ENCODE measurements at places on chromosomes 7 and 10.

DNA sequence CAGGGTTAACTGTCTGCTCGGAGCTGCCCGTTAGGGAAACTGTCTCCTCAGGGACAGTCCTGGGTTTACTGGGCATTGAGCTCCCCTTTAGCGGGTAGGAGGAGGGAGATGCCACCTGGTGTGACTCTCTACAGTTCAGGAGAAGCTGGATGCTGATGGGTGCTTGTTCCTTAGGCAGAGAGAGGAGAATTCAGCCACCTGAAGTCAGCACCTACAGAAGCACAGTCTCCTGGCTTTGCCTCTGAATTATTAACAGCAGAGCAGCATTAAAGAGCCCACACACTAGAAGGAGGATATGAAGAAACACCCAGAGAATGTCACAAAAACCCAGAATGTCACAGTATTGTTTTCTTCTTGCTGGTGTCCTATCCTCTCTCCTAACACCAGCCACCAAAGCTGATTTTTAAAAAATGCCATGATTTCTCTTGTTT lies 696 bp downstream of the GIMAP4 start:
- DNase-seq, result no peak

DNA sequence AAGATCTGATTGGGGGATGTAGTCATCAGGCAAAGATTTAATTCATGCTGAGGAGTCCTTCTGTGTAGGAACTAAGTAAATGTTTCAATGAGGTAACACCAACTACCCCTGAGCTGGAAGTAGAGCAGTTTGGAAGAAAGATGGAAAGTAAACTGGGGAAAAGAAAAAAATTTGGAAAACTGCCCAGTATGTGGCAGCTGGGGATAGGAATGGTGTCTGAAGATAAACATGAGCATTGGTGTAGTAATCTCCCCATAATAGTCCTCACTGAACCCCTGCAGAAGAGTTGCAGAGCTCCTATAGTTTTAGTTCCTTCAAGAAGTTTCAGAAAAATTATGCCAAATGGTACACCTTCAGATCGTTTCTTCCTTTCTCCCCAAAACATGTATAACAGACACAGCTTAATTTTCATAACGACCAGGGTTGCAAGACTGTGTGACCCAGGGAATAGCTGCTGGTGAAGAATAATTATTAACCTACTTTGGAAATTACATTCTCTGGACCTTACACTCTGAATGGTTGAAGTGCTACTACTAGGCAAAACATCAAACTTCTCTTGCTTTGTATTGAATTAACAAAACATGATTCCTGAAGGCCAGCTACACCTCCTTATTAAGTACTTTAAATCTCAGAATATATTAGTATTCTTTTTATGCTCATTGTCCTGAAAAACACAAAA lies 446.4 kb upstream of the NRG3 start:
- no peak for DNase-seq

- no peak for DNase-seq
Measured at GRCh38 chr7:152521420-152522337, 85.9 kb upstream of the KMT2C start.

GRCh38 chr7:54116956-54117355 lies 425.2 kb upstream of the VSTM2A start:
- no peak for DNase-seq

- no peak for DNase-seq
Measured at GRCh38 chr7:43856316-43856715, 13.0 kb downstream of the MRPS24 start.

GRCh38 chr7:43112941-43113621 lies 634 bp downstream of the HECW1 start:
- no peak for DNase-seq

DNA sequence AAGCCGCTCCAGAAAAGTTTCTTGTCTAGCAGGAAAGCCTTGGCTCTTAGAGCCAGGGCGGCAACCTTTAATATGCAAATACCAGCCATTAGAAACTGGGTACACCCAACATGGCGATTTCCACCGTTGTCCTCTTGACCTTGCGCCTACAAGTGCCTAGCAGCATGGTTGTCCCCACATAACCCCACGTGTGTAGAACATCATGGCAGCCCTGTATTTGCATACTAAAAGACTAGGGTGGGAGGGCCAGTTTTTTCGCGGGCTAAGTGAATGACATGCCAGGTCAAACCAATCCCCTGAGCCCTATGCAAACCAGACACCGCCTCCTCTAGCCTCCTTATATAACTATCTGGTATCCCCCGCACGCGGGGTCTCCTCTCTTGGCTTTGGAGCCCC lies 58.4 kb upstream of the FZD8 start:
- DNase-seq, result no peak

DNA sequence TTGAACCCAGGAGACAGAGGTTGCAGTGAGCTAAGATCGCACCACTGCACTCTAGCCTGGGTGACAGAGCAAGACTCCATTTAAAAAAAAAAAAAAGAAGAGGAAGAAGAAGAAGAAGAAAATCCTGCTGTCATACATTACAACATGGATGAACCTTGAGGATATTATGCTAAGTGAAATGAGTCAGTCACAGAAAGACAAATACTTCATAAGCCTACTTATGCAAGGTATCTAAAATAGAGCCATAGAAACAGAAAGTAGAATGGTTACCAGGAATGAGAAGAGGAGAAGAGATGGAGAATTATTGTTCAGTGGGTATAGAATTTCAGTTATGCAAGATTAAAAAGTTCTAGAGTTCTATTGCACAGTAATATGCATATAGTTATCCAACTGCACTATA lies 466.5 kb downstream of the PLXNA4 start:
- no peak for DNase-seq

- peak; percentile 47 for DNase-seq
Measured at GRCh38 chr10:63798599-63799498, 277.6 kb downstream of the REEP3 start.

DNA sequence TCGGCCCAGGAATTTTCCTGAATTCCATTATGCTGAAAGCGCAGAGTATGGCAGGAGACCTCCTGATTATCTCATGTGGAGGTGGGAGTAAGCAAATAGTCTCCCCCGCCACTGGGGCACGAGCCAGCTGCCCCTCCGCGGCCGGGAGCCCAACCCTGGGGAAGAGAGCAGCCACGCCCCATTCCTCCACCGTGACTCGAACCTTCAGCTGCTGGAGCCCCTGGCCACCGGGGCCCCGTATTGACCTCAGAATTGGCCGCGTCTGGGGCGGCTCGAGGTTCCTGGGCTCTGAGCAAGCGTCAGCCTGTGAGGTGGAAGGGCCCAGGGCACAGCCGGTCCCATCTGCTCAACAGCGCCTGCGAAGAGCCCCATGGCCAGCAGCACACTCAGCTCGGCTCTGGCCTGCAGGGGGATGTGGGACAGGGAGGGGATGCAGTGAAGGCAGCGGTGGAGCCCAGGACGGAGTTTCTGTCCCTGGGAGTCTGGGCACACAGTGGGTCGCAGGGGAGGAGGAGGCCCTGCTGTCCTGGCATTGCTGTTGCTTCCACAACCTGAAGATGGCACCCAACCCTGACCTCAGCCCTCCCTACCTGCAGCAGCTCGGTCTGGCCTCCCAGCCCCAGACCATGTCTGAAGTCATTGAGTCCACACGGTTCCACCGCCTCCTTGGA lies 97.8 kb downstream of the CHST15 start:
- DNase-seq, result peak; percentile 73

- no peak for DNase-seq
Measured at GRCh38 chr10:34374356-34375045, 440.6 kb downstream of the PARD3 start.

- no peak for DNase-seq
Measured at GRCh38 chr10:15335508-15335907, 35.6 kb downstream of the FAM171A1 start.

DNA sequence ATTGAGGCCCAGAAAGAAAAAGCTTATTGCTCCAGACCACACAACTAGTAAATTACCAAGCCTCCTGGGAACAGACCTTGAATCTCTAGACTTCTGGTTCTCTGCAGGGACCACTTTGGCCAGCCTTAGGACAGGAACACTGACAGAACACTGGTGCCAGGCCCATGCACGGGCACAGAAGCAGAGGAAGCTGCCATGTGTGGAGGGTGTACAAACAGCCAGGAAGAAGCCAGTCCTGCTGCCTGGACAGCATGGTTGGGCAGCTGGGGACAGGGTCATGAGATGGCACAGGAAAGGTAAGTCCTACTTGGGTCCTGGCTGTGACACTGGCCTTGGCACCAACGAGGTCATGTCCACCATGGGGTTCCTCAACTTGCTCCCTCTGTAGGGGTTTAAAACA lies 19.2 kb downstream of the MMRN2 start:
- no peak for DNase-seq

DNA sequence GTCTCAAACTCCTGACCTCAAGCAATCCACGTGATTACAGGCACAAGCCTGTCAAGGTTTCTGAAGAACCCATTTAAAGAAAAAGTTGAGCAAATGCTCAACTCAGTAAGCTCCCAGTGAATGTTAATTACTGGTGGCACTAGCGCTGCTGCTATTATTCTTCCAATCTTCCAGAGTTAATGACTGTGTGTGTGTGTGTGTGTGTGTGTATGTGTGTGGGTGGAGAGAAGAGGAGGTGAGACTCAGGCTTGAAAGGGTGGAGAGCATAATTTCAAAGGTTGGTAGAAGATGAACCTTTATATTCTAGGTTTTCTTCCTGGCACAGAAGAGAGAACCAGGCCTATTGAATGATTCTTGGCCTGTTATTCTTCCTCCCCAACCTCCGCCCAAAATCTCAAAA lies 11.6 kb upstream of the NPVF start:
- DNase-seq, result no peak

DNA sequence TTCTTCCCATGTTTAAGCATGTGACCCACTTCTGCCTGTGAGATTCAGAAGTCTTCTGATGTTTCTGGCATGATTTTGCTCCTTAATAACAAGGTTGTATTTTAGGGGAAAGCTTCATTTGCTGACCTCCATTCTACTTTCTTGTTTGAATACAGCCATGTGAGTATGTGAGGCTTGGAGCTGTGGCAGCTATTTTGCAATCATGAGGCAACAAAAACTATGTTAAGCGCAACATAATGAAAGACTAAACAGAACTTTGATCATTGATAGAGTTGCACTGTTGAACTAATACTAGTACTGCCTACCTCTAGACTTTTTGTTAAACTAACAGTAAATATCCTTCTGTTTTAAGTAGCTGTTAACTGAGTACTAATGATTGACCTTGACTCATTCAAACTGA lies 203.8 kb upstream of the FAM3C start:
- no peak for DNase-seq

DNA sequence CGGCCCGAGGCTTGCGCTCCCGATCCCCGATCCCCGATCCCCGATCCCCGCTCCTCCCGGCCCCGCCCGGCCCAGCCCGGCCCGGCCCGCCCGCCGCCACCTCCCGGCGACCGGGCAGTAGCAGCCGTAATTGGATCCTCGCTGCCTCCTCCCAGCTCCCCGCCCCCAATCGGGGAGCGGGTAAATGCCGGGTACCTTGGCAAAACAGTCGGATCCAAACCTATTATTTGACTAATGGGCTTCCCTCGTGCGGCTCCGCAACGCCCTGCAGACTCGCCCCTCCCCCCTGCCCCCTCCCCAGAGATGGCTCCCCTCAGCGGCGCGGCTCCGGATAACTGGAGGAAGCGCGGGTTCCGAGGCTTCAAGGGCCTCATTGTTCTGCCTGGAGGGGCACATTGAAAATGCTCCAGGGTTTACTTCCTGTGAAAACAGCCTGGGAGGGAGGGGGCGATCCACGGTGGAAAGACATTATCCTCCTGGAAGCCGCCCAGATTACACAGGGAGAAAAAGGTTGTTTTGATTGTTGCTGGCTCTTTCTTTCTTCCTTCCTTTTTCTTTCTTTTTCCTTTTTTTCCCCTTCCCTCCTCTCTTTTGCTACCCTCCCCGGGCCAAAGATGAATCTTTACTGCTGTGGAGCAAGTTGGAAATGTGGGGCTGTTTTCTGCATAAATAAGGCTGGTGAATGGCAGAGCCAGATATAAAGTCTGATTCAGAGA lies 94.7 kb upstream of the ZMIZ1 start:
- peak; percentile 74 for DNase-seq

DNA sequence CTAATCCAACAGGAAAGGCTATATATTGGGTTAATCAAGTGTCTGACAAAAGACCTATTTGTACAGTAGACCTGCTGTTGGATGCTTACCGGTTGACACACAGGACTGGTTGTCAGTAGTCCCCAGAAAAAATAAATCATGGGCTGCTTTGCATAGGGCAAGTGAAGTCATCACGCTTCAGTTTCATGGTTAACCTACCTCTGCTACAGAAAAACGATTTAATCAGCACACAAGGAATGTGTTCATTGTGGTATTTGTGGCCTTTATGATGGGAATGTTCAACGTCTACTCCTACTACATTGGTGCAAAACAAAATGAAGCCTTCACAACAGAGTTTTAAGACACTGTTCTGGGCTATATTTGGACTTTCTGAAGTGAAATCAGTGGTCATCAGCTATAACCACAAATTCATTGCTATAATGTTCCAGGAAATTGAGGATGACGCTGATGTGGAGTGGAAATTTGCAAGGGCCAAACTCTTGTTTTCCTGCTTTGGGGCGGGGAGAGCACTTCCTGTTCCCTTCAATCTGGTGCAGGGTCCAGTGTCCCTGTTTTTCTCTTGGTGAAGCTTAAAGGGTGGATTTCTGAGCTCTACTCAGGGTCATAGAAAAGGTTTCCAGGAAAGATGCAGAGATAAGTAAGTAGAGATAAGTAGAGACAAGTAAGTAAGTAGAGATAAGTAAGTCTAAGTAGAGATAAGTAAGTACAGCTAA lies 39.3 kb upstream of the GGCT start:
- no peak for DNase-seq

- no peak for DNase-seq
Measured at GRCh38 chr7:139679731-139680594, 97.8 kb downstream of the HIPK2 start.

- DNase-seq, result no peak
Measured at GRCh38 chr10:78539247-78539766, 505.6 kb downstream of the RPS24 start.

- DNase-seq, result no peak
Measured at GRCh38 chr10:70943249-70943648, 54.9 kb upstream of the PCBD1 start.

DNA sequence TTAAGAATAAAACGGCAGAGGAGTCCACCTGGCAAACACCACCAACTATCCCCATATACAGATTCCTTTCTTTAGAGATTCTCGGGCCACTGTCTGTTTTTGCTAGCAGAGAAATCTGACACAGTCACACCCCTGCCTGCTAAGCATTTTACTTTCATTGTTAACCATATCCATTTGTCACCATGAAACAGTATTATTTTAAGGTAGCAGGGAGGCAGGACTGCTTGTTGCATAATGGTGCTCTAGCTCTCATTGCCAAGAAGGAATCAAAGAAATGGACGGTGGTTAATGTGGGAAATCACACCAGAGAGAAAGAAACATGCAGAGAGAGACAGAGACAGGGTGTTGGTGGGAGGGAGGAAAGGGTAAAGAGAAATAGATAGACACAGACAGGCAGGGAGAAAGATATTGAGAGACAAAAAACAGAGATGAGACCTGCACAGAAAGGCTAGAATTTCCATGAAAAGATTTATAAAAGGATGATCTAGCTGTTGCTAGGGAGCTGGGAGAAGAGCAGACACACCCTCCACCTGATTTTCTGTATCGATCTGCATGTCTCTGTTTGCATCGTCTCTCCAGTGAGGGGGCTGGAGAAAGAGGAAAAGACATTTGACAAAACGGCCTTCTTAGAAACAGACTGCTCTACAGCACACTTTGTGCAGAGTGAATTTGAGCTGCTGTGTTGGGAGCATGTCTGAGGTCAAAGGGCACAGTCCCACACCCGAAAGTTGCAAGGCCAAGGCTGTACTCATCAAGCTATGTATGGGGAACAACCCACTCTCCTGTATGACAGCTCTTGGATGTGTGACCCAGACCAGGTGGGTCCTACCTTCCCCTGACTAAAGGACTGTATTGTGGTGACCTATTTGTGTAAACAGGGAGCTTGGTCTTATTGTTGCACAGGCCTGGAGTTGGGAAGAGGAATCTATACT lies 303.1 kb downstream of the FZD1 start:
- no peak for DNase-seq

All from H54 (cell line).